ENCODE measurements at places on chromosomes 1 and 21. TPM values are rescaled to one million over a fixed set of nuclear protein-coding genes. Genes with fewer than 3 reads are reported as not detected.

DNA sequence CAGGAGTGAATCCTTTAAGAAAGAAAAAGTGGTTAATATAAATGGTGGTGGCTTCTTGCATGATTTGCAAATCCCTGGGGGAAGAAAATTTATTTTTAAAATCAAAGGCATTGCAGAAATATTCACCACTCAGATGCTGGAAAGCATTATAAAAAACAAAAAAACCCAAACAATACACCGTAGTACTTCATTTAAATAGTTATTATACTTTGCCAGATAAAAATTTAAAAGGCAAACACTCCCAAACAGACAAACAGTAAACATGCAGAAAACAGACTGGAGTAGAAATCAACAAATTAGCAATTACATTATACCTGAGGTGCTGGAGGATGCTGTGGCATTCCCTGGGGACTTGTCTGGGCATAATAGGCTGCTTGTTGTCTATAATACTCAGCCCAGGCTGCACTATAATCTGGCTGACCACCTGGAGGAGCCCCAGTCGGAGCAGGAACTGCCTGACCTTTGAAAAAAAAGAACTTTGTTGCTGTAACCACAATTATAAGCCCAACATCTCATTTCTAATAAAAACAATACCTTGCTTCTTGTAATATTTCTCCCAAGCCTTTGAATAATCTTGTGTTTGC, 29.9 kb downstream of the FUBP1 start:
- no peak for DNase-seq

CNTN2 gene
- total RNA-seq, result not detected

DNA sequence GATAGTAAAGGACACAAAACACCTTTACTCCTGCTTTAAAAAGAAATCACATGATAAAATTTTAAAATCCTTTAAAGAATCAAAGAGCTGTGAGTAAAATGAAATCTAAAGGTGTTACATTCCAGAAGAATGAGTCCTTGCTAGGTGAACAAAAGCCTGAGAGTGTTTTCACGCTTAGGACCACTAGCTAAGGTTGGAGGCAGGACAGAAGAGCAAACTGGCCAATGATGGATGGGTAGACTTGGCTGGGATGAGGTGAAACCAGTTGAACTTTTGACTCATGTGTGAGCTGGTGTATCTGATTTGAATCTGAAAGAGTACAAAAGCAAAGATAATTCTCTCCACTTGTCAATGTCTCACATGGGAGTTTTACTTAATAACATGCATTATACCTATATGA, 35.1 kb downstream of the CATSPERE start:
- DNase-seq, result no peak

MYBPH gene
- not detected for total RNA-seq

GRCh38 chr1:93713341-93713740, 31.7 kb upstream of the BCAR3 start:
- no peak for DNase-seq

- no peak for DNase-seq
Observed at GRCh38 chr1:157114183-157115121, 14.8 kb upstream of the ETV3L start.

- DNase-seq, result no peak
Observed at GRCh38 chr1:212731630-212732029, 32.0 kb upstream of the BATF3 start.

DNA sequence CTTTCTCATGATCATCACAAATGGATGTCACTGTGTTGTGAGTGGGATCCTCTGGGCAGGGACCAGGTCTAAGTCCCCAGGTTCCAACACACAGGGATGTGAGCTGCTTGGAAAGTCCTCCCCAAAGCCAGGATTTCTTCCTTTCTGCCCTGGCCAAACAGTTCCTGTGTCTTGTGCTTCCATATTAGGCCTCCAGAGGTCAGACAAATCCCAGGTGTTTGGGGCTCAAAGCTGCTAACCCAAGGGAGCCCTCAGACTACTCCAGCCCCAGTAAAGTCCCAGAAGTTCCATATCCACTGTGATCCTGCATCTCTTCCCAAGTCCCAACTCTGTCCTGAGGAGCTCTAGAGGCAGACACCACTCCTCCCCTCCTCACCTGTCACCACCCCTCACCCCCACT, 27.7 kb upstream of the MAGOH start:
- DNase-seq, result no peak

CYP4A11 gene
- total RNA-seq, result not detected

VHLL gene
- total RNA-seq, result not detected
